NCI-H2081 treated with DMSO at 0.1 percent for 48 hours (cell line): ENCODE measurements at places on chromosomes 3 and 15.
A peak's percentile ranks its signal among the peaks of the same experiment; 100 is the strongest.

GRCh38 chr3:128473180-128473519, 6.5 kb upstream of the DNAJB8 start:
- no peak for DNase-seq

- DNase-seq = no peak
These were observed 38.0 kb upstream of the CMTM8 start for GRCh38 chr3:32200490-32200889.

DNA sequence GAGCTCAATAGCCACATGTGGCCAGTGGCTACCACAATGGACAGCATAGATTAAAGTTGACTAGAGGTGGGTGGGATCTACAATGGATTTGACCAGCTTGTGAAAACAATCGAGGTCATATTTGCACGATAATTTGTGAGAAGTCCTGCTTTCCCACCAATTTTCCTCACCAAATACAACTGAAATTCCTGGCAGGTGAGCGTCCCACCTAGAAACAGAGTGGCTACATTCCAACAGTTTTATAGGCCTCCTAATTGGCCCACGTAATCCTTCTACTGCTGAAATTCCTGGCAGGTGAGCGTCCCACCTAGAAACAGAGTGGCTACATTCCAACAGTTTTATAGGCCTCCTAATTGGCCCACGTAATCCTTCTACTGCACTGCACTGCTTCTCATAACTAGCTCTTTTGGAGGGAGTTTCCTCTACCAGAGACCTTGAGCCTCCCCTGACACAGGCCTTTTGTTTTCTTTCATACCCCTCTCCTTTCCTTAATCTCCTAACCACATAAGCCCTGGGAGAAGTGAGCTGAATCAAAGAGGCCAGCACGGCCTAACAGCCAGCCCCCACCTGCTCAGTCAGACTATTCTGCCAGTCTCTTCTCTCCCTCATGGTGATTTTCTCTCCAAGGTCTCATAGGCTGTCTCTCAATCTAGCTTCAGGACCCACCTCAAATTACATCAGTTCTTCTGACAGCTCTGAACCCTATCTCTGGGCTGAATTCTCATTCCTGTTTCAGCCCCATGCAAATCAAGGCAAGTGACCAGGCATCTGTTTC, 80.2 kb downstream of the BFSP2 start:
- DNase-seq = no peak

- no peak for DNase-seq
These were observed 112.6 kb upstream of the NEO1 start for GRCh38 chr15:72939514-72940228.

- no peak for DNase-seq
These were observed 152.4 kb upstream of the MDFIC2 start for GRCh38 chr3:70464876-70465275.

DNA sequence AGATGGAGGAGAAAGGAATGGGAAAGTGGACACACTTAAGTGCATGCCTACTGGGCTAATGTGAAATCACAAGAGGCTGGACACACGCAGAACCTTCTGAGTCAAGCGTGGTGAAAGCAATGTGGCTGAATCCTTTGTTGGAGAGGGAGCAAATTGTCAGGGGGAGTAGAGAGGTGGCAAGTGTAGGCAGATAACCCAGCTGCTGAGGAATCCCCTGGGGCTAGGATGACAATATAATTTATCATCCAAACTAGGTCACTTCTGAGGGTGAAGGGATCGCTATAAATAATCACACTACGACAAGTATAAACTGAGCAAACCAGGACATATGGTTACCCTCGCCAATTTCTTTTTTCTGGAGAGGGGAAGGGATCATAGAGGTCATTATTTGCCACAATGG, 28.7 kb downstream of the TAMM41 start:
- no peak for DNase-seq

- no peak for DNase-seq
These were observed 473.7 kb upstream of the ROBO2 start for GRCh38 chr3:76566211-76566534.

GRCh38 chr15:58249646-58250312, 111.6 kb downstream of the AQP9 start:
- no peak for DNase-seq

DNA sequence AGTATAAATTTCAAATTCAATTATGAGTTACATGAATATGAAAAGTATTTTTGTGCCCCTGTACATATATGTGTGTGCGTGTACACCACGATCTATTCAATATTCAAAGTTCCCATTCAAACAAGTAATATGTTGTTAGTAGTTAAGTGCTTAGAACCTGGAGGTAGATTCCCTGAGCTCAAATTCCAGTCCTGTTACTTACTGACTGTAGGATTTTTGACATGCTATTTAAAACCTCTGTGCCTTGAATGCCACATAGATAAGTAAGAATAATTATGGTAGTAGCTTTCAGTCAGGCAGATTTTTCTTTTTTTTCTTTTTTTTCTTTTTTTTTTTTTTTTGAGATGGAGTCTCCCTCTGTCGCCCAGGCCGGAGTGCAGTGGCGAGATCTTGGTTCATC, 53.3 kb upstream of the CMSS1 start:
- DNase-seq = no peak

- peak; percentile 11 for DNase-seq
These were observed 1.1 kb downstream of the PIAS1 start for GRCh38 chr15:68055224-68055705.

DNA sequence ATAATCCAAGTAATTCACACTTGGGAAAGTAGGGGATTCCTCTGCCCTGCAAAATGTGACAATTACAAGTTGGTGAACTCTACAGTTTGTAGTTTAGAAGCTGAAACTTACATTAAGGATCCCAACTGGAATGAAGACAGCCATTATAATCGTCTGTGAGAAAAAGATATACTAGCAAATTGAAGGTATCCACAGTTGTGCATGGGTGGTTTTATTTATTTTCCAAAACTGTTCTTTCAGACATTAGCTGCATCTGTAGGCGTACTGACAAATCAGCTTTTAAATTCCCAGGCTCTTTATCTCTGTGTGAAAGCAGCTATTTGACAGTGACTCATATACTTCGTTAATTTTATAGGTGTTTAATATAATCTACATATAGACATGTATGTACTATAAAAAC, 12.5 kb upstream of the ISL2 start:
- DNase-seq = no peak

DNA sequence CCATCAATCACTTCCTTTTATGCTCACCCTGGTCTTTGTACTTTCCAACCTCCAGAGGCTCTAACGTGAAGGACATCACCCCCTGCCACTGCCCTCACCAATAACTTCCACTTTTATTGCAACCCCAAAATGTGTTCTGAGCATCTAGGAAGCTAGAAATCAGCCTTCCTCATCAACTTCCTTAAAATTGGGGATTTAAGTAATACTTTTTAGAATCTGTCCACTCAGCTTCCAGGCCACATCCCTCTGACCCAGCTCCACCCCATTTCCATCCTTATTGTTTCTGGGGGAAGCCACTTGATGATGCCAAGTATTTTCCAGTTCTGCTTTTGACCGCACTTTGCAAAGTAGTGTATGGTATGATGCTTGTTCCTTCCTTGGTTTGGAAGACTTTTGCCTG, 73.5 kb upstream of the XCR1 start:
- DNase-seq = no peak

GRCh38 chr15:66288551-66289185, 4.7 kb upstream of the DIS3L start:
- DNase-seq = no peak

DNA sequence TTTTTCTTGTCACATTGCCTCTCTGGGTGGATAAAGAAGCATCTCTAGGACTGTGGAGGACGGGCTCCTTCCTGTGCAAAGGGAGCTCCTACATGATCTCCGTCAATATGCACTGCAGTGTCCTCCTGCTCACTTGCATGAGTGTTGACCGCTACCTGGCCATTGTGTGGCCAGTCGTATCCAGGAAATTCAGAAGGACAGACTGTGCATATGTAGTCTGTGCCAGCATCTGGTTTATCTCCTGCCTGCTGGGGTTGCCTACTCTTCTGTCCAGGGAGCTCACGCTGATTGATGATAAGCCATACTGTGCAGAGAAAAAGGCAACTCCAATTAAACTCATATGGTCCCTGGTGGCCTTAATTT, 478 bp downstream of the GPR15 start:
- DNase-seq = no peak

- no peak for DNase-seq
These were observed 21.0 kb upstream of the CHRNB4 start for GRCh38 chr15:78662028-78662427.

- no peak for DNase-seq
These were observed 756.6 kb upstream of the ARPP21 start for GRCh38 chr3:34882764-34883163.

DNA sequence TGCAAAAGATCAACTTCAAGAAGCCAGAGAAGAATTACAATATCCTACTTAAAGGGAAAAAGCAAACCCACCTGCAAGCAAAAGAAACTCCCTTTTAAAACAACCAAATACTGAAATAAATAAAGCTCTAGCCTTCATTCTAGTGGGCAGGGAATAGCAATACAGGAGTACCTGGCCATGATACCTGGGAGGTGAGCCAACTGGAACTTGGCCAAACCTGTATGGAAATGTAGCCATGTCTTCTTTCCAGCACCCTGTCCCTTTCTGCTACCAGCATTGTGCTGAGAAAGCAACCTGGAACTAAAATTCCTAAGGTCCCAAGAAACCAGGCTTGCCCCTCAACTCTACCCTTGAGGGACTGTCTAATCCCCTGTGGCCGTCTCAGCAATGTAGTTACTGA, 530.0 kb downstream of the EPHB1 start:
- no peak for DNase-seq

GRCh38 chr3:193677734-193678133, 84.7 kb downstream of the OPA1 start:
- DNase-seq = no peak

- no peak for DNase-seq
These were observed 21.6 kb downstream of the B3GNT5 start for GRCh38 chr3:183274609-183275008.

- no peak for DNase-seq
These were observed 34.6 kb downstream of the ZNF589 start for GRCh38 chr3:48275287-48276027.

DNA sequence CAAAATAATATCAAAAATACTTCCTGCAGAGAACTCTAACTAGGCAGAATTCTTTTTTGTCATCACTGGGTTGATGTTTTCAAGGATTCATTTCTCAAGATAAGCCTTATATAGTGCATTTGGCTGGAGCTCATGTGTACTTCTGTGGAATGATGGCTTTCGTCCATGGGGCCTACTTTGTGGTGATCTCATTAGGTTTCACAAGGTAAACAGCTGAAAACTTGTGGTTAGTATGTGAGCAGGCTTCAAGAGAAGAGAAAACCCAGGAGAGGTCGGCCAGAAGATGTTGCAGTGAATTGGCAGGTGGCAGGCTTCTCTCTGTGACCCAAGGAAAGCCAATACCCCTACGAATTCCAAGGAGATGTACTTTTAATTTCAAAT, 121.4 kb upstream of the PHLDB2 start:
- no peak for DNase-seq
